ENCODE measurements at places on chromosomes 12 and 14. TPM values are rescaled to one million over a fixed set of nuclear protein-coding genes. Genes with fewer than 3 reads are reported as not detected.

Gene LRRC43
- 0.39 TPM for total RNA-seq

Gene MFAP5
- total RNA-seq, result not detected

Gene CCNT1
- 132 TPM for total RNA-seq

Gene WSCD2
- total RNA-seq, result not detected

DNA sequence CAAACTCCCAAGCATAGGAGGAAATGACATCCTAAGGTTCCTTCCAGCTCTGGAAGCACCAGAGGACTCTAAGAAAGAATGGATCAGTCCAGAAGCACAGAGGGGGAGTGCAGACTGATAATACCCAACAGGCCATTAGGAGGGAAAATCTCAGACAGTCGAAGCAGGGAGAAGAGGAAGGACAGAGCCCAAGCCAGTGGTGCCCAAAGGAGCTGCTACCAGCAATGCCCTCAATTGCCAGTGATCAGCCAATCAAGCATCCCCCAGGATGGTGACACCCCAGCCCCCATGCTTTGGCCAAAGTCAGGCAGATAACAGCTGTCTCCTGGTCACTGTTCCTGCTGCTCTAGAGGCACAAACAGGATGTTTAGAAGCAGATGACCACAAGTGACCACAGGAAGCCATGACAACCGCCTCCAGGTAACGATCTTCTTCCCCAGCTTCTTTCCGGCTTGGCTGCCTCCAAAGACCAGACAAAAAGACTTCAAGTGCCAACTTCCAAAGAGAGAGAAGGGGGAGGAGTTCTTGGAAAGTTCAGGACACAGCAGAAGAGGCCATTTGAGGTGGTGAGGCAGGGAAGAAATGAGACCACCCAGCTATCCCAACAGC, 16.2 kb downstream of the PXN start:
- DNase-seq, result no peak

Measured in CD8-positive, alpha-beta T cell (primary cell).